ENCODE measurements at places on chromosomes 12 and 14. TPM values are rescaled to one million over a fixed set of nuclear protein-coding genes. Genes with fewer than 3 reads are reported as not detected.
A peak's percentile ranks its signal among the peaks of the same experiment; 100 is the strongest.

The HOXC12 gene
- polyA plus RNA-seq: not detected

The SLC4A8 gene
- polyA plus RNA-seq: 4.7 TPM

- H3K27me3 ChIP-seq: no peaks in the 10 kb centered on the region
- peaks cover 31% of the 10 kb centered on the region for H3K4me1 ChIP-seq
- H3K36me3 ChIP-seq: no peaks in the 10 kb centered on the region
- no peak for DNase-seq
Measured at GRCh38 chr14:59483363-59483762, 845 bp downstream of the L3HYPDH start.

The PGF gene
- 102 TPM for polyA plus RNA-seq

DNA sequence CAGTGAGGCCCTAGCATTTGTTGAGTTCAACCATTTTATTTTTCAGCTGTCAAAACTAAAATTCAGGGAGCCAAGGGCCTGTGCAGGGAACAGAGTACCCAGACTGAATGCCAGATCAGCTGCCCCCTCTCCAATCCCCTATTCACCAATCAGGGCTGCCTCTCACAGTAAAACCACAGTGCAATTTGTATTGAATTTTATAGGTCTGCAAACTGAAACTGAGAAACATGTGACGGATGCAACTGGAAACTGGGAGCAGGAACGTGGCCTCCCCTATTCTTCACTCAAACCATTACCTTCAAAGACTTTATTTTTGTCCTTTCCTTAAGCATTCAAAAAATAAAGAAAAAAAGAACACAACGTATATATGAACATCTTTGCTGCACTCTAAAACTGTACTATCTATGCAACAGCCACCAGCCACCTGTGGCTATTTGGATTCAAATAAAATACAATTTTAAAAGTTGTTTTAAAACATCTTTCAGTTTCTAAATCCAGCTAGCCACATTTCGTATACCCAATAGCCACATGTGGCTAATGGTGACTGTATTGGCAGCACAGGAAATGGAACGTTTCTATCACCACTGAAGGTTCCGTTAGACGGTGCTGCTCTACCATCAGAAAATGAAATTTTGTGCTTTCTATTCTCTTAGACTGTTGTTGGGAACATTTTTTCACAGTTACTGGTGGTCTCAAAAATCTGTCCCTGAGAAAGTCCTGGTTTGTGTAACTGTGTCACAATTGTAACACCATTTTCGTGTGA is 371.3 kb upstream of the FAR2 start:
- H3K27me3 ChIP-seq: no peaks in the 10 kb centered on the region
- DNase-seq: no peak
- peaks cover 16% of the 10 kb centered on the region for H3K4me1 ChIP-seq
- H3K27ac ChIP-seq: no peak overlapping the region
- H3K4me3 ChIP-seq: no peak overlapping the region
- H3K36me3 ChIP-seq: no peaks in the 10 kb centered on the region

- no peak overlapping the region for H3K27ac ChIP-seq
- peaks cover 28% of the 10 kb centered on the region for H3K4me1 ChIP-seq
- no peaks in the 10 kb centered on the region for H3K36me3 ChIP-seq
- H3K4me3 ChIP-seq: no peak overlapping the region
Measured at GRCh38 chr12:57240926-57241401, 10.0 kb downstream of the STAC3 start.

GRCh38 chr12:132100306-132101065 is 43.6 kb downstream of the DDX51 start:
- H3K4me1 ChIP-seq: no peaks in the 10 kb centered on the region
- no peak overlapping the region for H3K4me3 ChIP-seq
- DNase-seq: no peak
- no peak overlapping the region for H3K27ac ChIP-seq
- no peaks in the 10 kb centered on the region for H3K36me3 ChIP-seq
- no peaks in the 10 kb centered on the region for H3K27me3 ChIP-seq

The AICDA gene
- not detected for polyA plus RNA-seq

- no peaks in the 10 kb centered on the region for H3K4me1 ChIP-seq
- peak; percentile 61 for DNase-seq
- H3K27ac ChIP-seq: no peak overlapping the region
- no peaks in the 10 kb centered on the region for H3K27me3 ChIP-seq
Measured at GRCh38 chr12:20220339-20220738, 148.0 kb upstream of the PDE3A start.

GRCh38 chr12:54991161-54991990 is 6.8 kb upstream of the TESPA1 start:
- no peaks in the 10 kb centered on the region for H3K36me3 ChIP-seq
- no peak overlapping the region for H3K4me3 ChIP-seq
- peaks cover 4% of the 10 kb centered on the region for H3K27me3 ChIP-seq
- no peak overlapping the region for H3K27ac ChIP-seq
- no peak for DNase-seq
- H3K4me1 ChIP-seq: no peaks in the 10 kb centered on the region

DNA sequence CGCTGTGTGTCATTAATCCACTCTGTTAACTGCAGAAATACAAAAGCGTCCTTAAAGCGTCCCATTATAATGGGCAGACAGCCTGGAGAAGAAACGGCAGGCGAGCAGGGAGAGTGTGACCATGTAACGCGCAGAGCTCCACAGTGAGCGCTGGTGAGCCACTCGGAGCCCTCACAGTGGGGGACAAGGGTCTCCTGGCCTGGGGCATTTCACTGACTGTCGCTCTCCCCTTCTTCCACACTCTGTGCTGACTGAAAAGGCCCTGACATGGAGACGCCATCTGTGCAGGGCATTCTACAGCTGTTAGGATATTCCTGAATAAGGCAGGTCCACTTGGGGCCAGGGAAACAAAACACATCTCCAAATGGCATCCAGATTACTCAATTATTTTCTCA is 24.2 kb downstream of the CCDC92 start:
- H3K27me3 ChIP-seq: no peaks in the 10 kb centered on the region
- H3K4me1 ChIP-seq: peaks cover 22% of the 10 kb centered on the region
- H3K36me3 ChIP-seq: no peaks in the 10 kb centered on the region
- no peak overlapping the region for H3K4me3 ChIP-seq

GRCh38 chr12:32290411-32290810 is 108.9 kb upstream of the FGD4 start:
- no peaks in the 10 kb centered on the region for H3K27me3 ChIP-seq
- H3K27ac ChIP-seq: no peak overlapping the region
- DNase-seq: no peak

GRCh38 chr12:47949441-47950341 is 13.7 kb upstream of the TMEM106C start:
- no peak overlapping the region for H3K4me3 ChIP-seq
- H3K4me1 ChIP-seq: no peaks in the 10 kb centered on the region
- DNase-seq: peak; percentile 66
- no peaks in the 10 kb centered on the region for H3K36me3 ChIP-seq

The CDKN3 gene
- polyA plus RNA-seq: 36.6 TPM

DNA sequence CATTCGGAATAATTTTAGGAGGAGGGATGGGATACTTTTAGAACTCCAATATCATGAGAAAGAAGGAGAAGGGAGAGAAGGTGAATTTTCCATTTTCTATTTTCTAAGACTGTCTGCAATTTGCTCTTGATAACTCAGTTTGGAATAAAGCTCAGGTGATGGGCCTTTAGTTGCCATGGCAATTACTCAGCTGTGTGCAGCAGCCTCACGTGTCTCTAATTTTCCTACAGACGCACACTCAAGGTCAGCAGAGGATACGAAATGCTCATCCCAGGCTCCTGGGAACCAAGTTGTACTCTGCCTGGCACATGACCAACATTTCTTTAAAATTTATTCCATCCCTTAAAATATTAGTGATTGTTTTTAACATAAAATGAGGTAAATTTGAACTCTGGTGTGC is 76.7 kb downstream of the TTC8 start:
- no peak overlapping the region for H3K27ac ChIP-seq
- no peak for DNase-seq
- no peaks in the 10 kb centered on the region for H3K4me1 ChIP-seq

- DNase-seq: peak; percentile 62
- no peak overlapping the region for H3K4me3 ChIP-seq
- H3K4me1 ChIP-seq: no peaks in the 10 kb centered on the region
- H3K36me3 ChIP-seq: no peaks in the 10 kb centered on the region
Measured at GRCh38 chr14:67526676-67527459, 6.2 kb upstream of the PLEKHH1 start.

- H3K4me1 ChIP-seq: no peaks in the 10 kb centered on the region
- H3K36me3 ChIP-seq: no peaks in the 10 kb centered on the region
- H3K27ac ChIP-seq: no peak overlapping the region
Measured at GRCh38 chr12:123421314-123421713, 15.2 kb downstream of the RILPL2 start.

DNA sequence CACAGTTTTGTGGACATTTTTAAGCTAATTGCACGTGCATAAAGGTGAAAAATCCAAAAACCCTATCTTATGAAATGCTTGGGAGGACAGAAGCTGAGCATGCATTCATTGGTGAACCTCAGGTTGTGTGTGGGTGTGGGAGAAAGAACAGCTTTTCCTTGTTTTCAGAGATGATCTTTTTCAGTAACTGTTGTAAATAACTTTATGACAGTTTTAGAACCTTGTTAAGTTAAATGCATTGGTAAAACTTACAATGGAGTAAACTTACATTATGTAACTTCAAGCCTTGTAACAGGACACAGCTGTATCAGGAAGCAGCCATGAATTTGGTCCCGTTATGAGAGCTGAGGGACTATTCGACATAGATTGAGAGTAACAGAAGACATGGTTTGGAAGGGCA is 587.4 kb downstream of the GALC start:
- no peaks in the 10 kb centered on the region for H3K27me3 ChIP-seq
- H3K36me3 ChIP-seq: no peaks in the 10 kb centered on the region
- no peaks in the 10 kb centered on the region for H3K4me1 ChIP-seq
- H3K4me3 ChIP-seq: no peak overlapping the region
- no peak overlapping the region for H3K27ac ChIP-seq

DNA sequence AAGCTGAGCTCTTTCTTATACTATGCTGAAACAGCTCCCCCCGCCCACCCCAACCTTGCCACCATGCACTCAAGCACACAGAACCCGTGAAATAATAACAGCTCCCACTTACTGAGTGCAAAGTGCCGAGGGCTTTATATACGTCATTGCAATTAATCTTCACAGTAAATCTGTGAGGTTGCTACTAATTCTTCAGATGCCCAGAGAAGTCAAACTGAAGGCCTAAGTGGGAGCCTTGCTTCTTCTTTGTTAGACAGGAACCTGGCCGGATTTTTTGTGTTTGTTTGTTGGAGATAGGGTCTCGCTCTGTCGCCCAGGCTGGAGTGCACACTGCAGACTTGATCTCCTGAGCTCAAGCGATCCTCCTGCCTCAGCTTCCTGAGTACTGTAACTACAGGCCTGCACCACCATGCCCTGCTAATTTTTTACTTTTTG is 34.0 kb downstream of the VCPKMT start:
- H3K4me3 ChIP-seq: no peak overlapping the region
- no peaks in the 10 kb centered on the region for H3K4me1 ChIP-seq
- no peaks in the 10 kb centered on the region for H3K36me3 ChIP-seq
- H3K27me3 ChIP-seq: no peaks in the 10 kb centered on the region
- H3K27ac ChIP-seq: no peak overlapping the region

The TCP11L2 gene
- 5.3 TPM for polyA plus RNA-seq

- H3K27ac ChIP-seq: no peak overlapping the region
- no peaks in the 10 kb centered on the region for H3K27me3 ChIP-seq
- no peaks in the 10 kb centered on the region for H3K36me3 ChIP-seq
Measured at GRCh38 chr12:29681370-29681769, 102.4 kb downstream of the TMTC1 start.

DNA sequence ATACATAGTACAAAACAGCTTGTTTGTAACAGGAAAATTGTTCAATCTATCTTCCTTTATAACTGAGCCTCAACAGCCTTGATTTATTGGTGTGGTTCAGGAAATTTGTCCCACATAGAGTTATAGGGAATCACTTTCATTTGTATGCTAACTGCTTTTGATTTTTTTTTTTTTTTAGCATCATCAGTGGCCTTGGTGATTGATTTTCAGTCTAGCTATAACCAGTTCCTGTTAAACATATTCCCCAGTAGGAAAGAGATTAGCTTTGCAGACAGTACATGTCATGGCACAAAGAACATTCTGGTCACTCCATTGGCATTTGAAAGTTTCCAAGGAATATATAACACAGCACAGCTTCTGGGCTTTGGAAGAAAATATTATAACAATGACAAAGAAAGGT is 337.3 kb upstream of the TMPO start:
- H3K27me3 ChIP-seq: peaks cover 2% of the 10 kb centered on the region
- no peaks in the 10 kb centered on the region for H3K4me1 ChIP-seq
- H3K4me3 ChIP-seq: no peak overlapping the region
- H3K27ac ChIP-seq: no peak overlapping the region

The CLEC6A gene
- polyA plus RNA-seq: not detected
